NCI-H1048 (cell line): ENCODE measurements at places on chromosomes 5 and 9.

GRCh38 chr9:116100711-116101121, 52.9 kb upstream of the PAPPA start:
- no peak for DNase-seq

DNA sequence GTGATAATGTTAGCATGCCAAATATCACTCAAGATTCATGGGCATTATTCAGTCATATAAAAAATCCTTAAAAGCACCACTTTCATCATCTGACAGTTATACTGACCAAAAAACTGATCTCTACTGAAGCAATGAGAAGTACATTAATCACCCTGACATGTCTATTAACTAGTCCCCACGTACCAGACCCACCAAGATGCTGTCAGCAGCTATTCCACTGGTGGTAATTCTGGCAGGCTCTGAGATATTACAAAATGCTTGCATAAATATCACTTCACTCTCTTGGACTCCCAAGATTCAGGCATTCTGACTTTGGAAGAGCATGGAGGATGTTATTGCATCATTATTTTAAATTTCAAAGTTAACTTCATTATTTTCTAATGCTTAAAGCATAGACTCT, 717.0 kb downstream of the DNAH5 start:
- DNase-seq: no peak

GRCh38 chr9:129987047-129987446, 55.9 kb downstream of the FNBP1 start:
- no peak for DNase-seq

GRCh38 chr9:114806526-114806900, 674 bp upstream of the TNFSF15 start:
- DNase-seq: no peak

DNA sequence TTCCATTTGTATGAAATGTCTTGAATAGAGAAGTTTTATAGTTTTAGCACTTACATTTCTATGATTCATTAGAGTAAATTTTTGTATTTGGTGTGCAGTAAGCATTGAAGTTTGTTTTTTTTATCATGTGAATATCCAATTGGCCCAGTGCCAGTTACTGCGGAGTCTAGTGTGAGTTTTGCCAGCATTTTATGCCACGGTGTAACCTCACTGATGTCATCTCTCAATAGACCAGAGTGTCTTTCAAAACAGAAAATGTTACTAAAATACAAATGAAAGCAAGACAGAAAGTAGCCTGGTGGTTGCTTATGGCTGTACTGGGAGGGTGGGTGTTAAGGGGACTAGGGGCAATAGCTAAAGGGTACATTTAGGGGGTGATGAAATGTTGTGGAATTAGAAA, 62.8 kb downstream of the IPPK start:
- no peak for DNase-seq

- no peak for DNase-seq
Measured at GRCh38 chr5:36301858-36302603, at the start of gene RANBP3L. Gene RANBP3L, minus strand, starts transcription at chr5:36301902. Its CDS starts 486 bp downstream, at chr5:36301416.

- no peak for DNase-seq
Measured at GRCh38 chr5:51414516-51414915, 31.3 kb downstream of the ISL1 start.

- no peak for DNase-seq
Measured at GRCh38 chr9:135326141-135326540, 153.4 kb upstream of the PPP1R26 start.

- DNase-seq: no peak
Measured at GRCh38 chr5:127785098-127785927, 82.1 kb downstream of the CCDC192 start.

DNA sequence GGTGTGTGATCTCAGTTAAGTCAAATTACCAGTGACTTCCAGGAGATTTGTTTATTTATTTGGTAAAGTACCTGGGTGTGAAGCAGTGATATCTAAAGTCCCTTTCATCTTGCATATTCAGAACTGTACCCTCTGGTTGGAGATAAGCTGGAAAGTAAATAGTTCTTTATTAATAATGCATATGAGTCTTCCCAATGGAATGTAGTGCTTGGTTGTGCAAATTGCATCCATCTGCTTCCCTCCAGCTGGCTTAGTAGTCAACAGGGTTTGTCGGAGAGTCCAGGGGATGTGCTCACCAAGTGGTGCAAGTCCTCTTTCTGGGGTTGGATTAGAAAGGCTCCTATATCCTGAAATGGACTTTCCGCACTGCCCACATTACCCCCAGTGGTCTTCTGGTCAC, 42.0 kb downstream of the TRPM3 start:
- DNase-seq: no peak

DNA sequence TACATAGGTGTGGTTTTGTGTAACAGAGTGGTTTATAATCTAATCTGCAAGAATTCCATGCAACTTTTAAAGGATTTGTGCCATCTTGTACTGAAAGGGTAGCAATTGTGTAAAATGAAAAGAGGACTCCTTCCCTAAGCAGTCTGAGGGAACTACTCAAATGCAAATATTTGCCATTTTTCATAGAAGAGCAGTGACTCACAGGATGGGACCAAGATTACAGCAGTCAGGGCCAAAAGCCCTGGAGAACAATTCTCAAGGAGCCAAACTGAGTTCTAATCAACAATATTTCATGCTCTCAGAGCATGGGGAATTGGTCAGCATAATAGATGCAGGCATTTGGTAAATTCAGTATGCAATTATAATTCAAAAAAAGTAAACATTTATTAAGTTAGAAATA, 495.8 kb downstream of the CHSY3 start:
- DNase-seq: no peak

- DNase-seq: no peak
Measured at GRCh38 chr9:127388856-127389238, 8.1 kb upstream of the SLC2A8 start.

GRCh38 chr5:73748510-73749400, 122.8 kb downstream of the ARHGEF28 start:
- no peak for DNase-seq

DNA sequence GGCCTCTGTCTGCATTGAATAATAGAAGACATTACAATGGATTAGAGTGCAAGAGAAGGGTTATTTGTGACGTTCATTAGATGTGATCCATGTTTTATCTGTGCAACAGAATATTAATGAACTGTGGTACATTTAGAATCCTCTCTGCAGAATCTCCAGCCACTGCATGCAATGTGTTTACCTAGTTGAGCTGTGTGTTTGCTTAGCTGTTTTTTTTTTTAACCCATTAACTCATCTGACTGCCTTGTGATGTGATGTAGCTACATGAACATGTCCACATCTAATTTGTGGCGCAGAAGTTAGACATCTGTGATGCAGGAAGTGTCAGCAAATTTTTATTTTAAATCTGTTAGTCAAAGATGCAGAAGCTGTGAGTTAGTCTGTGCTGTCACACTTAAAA, 236.9 kb downstream of the CD180 start:
- no peak for DNase-seq

DNA sequence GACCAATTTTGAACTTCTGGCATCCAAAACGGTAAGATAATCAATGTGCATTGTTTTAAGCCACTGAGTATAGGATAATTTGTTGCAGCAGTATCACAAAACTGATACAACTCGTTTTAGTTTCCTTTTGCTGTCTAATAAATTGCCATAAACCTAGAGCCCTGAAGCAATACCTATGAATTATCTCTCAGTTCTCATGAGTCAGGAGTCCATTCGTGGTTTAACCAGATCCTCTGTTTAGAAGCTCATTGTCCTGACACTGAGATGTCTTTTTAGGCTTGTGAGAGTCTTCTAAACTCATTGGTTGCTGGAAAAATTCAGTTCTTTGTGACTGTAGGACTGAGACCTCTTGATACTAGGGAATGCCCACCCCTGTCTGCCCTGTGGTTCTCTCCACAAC, 262.9 kb downstream of the SEMA5A start:
- no peak for DNase-seq

GRCh38 chr9:98256756-98257155, 1.3 kb upstream of the TBC1D2 start:
- no peak for DNase-seq

GRCh38 chr9:126049896-126050604, 276.6 kb upstream of the MVB12B start:
- DNase-seq: no peak

DNA sequence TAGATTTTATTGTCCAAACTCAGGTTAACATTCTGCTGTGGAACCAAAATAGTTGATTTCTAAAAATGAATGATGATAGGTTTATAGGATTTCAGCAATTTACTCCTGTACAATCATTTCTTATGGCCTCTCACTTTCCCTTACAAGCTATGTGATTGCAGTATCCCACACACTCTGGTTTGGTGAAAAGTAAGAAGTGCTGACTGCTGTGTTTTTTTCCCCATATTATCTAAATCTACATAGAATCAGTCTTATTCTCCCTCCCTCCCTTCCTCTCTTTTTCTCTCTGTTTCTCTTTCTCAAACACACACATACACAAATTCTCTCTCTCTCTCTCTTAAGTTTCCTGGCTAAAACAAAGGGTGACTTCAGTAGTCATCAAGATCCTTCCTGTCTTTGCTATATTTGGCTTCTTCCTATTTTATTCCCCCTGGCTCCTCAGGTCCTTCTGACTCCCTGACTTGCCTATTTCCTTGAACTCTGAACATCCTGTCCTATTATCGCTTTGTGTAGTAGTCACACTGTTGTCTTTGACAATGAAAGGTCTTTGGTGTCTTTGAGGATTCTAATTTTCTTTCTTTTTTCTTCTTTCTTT, 55.9 kb upstream of the HAPLN1 start:
- DNase-seq: no peak

GRCh38 chr9:114591291-114591787, 3.8 kb downstream of the ATP6V1G1 start:
- no peak for DNase-seq

DNA sequence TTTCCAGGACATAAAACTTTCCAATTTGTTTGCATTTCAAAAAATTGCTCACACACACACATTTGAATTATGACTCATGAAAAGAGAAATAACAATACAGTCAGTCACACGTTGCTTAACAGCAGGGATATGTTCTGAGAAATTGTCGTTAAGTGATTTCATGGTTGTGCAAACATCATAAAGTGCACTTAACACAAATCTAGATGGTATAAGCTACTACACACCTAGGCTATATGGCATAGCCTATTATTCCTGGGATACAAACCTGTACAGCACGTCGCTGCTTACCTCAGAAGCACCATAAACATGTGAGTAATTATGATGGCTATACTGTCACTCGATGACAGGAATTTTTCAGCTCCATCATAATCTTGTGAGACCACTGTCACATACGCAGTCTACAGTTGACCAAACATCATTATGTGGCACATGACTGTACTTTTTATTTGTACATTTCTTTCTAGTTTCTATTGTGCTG, 378.2 kb downstream of the ACTL7B start:
- no peak for DNase-seq

DNA sequence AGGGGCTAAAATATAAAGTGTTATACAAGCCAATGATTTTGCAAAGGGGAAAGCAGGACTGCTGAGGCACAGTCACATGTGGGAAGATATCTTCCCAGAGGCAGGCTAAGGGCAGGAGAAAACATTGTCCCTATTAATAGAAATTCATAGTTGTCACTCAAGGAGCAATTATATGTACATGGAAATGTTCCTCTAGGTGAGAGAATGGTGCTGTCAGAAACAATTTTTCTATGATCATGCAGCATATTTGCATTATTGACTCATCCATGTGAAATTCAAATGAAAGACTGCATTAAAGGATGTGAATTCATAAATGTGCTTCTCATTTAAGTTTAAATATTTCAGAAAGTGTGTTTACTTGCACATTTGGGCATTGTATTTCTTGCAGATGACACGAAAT, 775.9 kb upstream of the CDH9 start:
- DNase-seq: no peak

DNA sequence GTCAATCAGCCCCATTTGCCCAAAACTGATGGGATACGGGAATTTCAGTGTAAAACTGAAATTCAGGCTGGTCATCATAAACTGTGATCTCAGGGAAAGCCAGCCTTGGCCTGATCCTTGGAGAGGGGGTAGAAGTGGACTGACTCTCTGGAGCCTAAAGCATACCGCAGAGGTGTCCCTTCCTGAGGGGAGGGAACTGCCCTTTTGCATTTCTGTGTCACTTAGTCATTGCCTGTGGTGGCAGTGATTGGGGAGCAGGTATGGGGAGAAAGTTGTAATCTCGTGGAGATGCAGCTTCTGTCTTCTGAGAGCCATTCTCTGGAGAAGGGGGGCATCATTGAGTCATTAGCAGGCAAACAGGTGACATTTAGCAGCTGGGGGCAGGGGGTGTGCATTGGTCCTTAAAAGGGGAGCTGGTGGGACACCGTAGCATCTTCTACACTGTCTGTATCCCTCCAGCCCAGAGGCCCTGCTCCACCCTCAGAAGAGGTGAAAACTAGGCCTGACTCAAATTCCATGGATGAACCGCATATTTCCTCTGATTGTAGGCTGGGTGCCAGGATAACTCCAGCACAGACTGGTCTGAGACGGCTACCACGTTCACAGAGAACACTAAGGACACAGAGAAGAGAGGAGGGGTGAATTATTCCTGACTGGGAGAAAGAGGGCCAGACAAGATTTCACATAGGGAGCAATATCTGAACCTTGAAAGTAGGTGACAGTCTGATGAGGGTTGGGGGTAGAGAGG, 143.3 kb downstream of the SEC61B start:
- no peak for DNase-seq

DNA sequence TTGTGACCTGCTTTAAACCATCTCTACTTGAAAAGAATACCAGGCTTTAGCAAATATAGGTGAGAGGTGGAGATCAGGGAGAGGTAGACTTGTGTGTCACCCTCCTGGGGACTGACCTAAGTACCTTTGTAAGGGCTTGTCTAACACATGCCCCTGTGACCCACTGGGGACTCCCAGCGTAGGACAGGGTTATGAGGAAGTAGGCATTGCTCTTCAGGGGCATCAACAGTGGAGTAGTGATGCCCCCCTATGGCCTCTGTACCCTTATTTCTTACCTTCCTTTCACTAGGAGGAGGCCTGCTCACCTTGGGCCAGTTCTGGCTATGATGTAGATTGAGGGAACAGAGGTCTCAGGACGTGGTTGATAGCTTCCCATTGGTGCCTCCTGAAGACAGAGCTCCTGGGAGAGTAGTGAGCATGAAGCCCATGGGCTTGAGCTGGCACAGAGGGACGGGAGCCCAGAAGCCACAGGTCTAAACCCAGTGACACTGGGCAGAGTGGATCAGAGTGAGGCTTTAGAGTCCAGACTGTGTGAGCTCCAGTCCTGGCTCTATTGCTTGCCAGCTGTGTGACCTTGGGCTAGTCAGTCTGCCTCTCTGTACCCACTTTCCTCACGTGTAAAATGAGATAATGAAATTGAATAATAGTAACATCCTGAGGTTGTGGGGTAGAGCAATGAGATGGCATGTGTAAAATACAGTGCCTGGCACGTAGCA, 191.7 kb downstream of the AOPEP start:
- DNase-seq: no peak

DNA sequence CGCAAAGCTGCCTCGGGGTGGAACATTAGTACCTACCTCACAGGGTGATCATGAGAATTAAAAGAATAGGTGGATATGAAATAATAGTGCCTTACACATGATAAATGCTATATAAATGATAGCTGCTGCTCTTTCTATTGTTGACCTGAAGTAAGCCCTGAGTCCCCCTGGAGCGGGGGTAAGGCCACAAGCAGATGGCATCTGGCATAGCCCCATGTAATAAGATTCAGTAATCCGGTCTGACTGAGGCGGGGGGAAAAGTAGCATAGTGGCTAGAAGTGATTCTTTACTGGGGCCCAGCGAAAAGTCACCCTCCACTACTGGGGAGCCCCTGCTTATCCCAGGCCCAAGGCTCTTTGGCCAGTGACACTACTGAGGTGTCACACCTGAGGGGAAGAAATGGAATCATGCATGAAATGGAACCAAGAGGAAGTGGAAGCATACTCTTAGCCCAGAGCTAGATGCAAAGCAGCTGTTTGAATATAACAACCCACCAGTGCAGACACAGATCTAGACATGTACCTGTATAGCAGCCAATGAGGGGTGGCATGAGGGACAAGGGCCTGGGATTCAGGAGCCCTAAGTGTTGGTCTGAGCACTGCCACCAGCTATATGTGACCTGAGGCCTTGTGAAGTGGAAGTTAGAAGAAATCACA, 16.1 kb upstream of the FGFR4 start:
- no peak for DNase-seq
